ENCODE measurements at places on chromosomes 5 and 9.

GRCh38 chr5:81035522-81035921 is 75.4 kb downstream of the RASGRF2 start:
- no peak for DNase-seq

- no peak for DNase-seq
These were observed 272.6 kb upstream of the KCNN2 start for GRCh38 chr5:114089259-114089658.

DNA sequence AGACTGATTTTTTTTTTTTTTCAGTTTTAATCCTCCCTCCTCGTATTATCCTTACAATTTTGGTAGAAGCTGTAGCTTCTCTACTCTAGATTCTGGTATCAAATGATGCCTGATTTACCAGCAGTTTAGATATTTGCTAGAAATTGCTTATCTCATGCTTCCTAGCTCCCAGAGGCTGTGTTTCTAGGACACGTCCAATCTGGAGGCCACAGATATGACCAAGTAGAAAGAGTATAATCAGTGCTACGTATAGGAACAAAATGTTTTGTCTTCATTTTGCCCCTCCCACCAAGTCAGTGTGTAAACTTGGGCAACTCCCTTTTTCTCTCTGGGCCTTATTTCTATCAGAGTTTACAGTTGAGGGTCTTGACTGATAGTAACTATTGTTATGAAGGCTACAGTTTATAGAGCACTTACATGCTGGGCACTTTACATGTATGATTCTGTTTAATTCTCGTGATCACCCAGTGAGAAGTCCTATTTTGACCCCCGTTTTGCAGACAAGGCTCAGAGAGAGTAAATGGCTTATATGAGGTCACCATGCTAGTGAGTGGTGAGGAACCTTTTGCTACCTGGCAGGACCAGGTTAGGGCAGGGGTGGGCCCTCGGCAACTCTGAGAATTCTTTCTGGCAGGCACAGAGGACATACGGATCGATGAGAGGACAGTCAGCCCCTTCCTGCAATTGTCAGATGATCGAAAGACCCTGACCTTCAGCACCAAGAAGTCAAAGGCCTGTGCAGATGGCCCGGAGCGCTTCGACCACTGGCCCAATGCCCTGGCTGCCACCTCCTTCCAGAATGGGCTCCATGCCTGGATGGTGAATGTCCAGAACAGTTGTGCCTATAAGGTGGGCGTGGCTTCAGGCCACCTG is 7.6 kb downstream of the HDHD3 start:
- no peak for DNase-seq

DNA sequence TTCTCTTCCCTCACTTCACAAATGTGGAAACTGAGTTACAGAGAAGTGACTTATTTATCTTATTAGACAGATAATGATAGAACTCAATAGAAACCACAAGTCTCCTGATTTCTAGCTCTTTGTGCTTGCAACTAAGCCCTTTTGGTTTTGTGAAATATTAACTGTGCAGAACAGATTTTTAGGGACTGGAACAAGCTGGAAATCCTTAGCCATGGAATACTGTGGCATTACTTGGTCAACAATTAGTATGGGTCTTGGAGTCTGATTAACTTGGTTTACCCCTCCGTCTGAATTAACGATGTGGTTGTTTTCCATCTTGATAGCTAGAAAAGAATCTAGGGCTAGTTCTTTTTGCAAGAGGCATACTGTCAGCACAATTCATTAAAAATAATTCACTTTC is 584 bp upstream of the KLF9 start:
- DNase-seq: no peak

DNA sequence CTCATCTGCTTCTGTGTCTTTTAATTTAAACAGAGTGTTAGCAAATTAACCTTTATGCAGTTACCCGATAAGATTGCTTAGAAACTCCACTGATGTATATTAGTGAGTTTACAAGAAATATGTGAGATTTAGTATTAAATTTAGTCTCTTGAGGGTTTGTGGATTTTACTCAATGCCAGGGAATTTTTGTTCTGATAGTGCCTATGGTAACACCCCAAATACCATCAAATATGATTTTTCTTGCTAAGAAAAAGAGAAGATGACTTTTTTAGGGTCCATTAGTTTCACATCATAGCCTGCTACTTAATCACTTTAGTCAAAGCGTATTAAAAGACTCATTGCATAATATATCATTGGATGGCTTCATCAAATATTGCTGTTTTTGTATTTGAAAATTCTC is 224.9 kb downstream of the PCSK5 start:
- DNase-seq: no peak

- DNase-seq: no peak
These were observed 57.1 kb upstream of the IZUMO3 start for GRCh38 chr9:24602693-24603352.
